ENCODE measurements at places on chromosomes 4 and X.

DNA sequence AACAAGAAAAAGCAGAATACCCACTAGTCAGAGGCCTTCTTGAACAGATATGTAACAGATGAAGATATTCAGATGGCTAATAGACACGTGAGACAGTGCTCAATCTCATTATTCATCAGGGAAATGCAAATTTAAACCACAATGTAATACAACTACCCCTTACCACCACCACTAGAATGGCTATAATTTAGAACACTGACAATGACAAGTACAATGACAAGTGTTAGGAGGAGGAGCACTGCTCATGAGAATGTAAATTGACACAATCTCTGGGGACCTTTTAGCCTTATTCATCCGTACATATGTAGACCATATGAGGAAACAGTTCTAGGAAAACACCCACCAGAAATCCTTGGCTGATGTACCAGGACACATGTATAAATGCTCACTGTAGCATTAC is 13.1 kb downstream of the ZNF81 start:
- no peak for DNase-seq

DNA sequence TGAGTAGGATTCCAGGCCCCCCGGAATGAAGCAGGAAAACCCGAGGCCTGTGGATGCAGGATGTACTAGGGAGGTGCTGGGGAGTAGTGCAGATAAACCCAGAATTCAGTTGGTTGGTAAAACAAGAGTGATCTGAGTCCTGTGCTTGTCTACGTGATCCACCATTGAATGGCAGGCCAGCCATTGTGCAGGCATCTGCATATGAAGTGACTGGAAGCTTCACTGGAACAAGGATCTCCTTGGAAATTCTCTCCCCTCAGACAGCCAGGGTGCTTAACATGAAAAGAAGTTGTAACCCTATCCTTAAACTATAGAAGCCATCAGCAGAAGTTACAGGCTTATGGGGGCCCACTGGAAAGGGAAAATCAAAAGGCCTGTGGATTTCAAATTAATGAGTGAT is 656 bp upstream of the GSPT2 start:
- DNase-seq, result no peak

GRCh38 chr4:3814053-3814570 is 47.9 kb downstream of the ADRA2C start:
- no peak for DNase-seq

DNA sequence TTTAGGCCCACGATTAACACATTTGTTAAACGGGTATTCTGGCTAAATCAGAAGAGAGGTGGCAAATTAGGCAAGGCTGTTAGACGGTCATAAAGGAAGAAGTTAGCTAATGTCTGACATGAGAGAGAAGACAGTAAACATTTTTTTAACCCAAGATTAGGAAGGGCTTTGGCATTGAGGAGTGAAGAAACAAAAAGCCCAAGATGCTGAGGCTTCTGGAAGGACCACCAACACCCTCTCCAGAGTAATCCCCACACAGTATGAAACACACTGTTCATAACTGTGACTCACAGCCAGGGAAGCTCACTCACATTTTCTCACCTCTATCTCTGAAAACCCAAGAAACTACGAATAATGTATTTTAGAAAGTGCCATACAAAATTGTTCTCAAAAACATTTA is 127.6 kb downstream of the AMELX start:
- no peak for DNase-seq

DNA sequence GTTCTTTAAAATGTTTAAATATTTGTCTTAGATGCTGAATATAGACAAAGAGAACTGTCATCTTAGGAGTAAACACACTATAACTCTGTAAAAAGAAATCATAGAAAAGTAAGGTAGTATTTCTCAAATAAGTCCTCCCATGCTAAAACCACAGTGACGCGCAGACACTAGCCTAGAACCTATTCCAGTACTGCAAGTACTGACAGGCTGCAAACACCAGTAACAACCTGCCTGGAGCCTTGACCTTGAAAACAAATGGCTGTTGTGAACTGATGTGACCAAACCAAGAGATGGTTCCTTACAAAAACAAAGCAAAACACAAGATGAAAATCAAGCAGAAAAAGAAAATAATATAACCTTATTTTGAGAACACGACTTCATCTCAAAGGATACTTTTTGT is 8.5 kb downstream of the TIFA start:
- no peak for DNase-seq

GRCh38 chr4:37967736-37968135 is 7.5 kb downstream of the PTTG2 start:
- no peak for DNase-seq

- DNase-seq, result no peak
Measured at GRCh38 chr4:40144716-40145115, 52.1 kb upstream of the RHOH start.

DNA sequence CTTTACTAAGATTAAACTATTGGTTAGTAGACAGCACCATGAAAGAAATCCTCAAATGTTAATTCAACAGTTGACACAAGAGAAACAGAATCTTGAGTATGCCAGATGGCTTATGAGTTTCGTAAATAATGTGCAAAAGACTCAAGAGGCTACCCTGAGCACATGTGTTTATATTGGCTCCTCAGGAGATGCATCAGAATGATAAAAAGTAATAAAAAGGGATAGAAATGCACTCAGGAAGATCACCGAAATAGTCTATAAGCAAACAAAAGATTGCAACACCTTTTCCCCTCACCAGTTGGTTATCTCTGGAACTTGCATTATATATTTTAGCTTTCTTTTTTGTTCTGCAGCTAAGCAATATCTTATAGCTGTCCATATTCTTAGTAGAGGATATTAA is 84.4 kb downstream of the SCFD2 start:
- no peak for DNase-seq

- no peak for DNase-seq
Measured at GRCh38 chr4:16684097-16684496, 214.3 kb downstream of the LDB2 start.

GRCh38 chrX:121179972-121180371 is 132.6 kb downstream of the GLUD2 start:
- DNase-seq, result no peak

- DNase-seq, result no peak
Measured at GRCh38 chr4:121599049-121599448, 97.7 kb downstream of the ANXA5 start.

GRCh38 chr4:70505151-70505748 is 13.1 kb upstream of the AMTN start:
- DNase-seq, result peak; percentile 80
